ENCODE measurements at places on chromosomes 6 and 20. TPM values are rescaled to one million over a fixed set of nuclear protein-coding genes. Genes with fewer than 3 reads are reported as not detected.

GRCh38 chr6:52065621-52066020, 21.8 kb downstream of the PKHD1 start:
- DNase-seq: no peak

DNA sequence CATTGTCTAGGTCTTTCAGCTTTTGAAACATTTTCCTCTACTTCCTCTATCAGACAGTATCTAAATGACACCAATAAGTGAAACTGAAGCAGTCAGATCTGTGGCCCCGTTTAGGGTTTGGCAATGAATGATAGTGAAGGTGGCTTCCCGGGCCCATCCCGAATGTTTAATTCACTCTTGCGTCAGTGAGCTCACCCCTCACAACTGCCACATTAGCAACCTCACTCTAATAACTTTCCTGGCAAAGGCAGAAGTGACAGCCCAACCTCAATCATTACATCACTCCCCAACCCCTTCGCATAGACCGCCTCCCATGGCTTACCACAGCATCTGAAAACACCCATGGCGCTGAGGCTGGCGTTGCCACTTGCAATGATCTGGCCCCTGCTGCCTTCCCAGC, 92.4 kb upstream of the CD83 start:
- no peak for DNase-seq

DNA sequence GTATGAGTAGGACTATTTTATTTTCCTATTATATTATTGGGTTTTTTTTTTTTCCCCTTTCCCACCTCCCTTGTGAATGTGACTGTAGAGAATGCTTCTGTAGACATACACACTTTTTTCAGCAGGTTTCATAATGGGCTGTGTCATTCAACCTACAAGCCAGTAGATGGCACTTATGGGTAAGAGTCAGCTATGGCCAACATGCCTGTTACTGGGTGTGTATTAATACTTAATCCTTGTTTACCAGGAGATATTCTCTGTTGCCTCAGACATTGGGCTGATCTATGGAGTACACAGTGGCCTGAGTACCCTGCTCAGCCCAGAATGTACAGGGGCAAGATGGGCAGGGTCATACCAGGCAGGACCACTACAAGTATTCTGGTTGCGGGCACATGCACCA, 382.5 kb downstream of the EPHA7 start:
- DNase-seq: no peak

GRCh38 chr6:73394577-73395354, at the start of gene DDX43:
TSS of gene DDX43 (plus strand) at chr6:73394828. CDS start at chr6:73394906, 78 bp downstream.
- DNase-seq: peak; percentile 61

DNA sequence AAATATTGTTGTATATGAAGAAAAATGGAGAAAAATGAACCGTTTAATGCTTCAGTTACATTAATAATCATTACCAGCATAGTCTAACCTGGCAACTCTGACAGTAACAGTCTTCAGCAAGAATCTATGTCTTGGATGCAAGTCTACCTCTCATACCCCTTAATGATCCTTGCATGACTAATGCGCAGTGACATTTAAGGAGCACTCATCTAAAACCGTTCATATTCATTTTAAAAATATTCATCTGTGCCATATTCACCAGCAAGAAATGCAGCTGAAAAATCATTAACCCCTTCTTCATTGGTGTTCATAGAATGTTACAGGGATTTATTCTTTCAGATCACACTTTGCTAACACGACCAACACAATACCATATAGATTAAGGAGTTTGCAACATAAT, 227.2 kb upstream of the ASCC3 start:
- DNase-seq: no peak

GRCh38 chr20:460707-461106, 1.6 kb downstream of the TBC1D20 start:
- DNase-seq: no peak

DNA sequence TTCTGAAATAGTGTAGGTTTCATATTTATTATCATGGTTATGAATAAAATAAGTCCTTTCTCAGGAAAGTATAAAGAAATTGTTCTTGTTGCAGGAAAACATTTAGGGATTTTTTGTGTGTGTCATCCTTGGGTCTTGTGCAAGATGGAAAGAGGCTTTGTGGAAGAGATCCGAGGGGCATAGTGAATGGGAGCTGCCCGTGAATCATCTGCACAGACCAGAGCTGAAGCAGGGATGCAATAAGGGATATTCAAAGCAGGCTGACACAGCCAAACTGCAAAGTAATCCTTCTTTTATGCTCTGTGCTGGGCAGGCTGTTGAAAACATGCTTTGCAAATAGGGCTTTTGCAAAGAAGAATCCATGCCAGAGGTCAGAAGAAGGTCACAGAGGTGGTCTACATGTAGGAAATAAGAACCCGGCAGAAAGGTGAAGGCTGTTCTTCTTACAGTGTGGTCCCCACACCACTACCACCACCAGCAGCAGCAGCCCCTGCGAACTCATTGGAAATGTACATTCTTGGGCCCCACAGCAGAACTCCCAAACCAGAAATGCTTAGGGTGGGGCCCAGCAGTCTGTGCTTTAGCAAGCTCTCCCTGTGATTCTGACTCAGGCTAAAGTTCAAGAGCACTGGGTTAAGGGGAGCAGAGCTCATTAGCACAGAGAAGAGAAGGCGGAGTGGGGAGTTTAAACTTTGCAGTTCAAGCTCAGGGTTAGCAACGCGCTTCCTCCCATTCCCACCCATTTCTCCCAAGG, 237.6 kb downstream of the QKI start:
- DNase-seq: peak; percentile 62

- no peak for DNase-seq
Measured at GRCh38 chr6:149397384-149397783, 2.7 kb upstream of the SUMO4 start.

DNA sequence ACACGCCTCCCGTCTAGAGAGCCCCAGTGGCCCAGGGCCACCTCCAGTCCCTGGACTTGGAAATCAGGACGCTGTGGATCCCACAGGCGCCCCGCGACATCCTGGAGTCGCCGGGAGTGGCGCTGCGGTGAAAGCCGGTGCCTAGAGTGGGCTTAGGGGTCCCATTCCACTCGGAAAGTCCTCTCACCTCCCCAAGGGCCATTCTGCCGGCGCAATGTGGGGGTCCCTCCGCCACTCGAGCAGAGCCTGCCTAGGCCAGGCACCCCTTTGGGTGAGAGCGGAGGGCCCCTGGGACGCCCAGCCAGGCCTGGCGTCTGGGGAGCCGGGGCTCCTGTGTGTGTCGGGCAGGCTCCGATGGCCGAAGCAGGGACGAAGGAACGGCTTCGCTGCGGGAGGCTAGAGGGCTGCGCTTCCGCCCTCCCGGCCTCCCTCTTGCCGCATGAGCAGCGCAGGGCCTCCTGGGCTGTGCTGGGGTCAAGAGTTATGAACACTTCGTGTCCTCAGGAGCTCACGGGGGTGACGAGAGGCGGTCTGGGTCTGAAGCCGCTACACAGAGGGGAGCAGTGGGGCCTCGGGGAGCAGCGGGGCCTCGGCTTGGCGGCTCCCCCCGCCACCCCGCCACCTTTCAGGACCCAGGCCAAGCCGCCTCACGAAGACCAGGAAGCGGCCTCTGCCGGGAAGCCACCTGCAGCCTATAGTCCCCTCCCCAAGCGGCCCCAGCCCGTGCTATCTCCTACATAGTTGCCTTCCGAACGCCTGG, 13.6 kb downstream of the POU3F2 start:
- no peak for DNase-seq

- peak; percentile 36 for DNase-seq
Measured at GRCh38 chr6:13292774-13293173, 35.6 kb downstream of the TBC1D7 start.

- DNase-seq: peak; percentile 61
Measured at GRCh38 chr20:50188879-50189680, 1.6 kb upstream of the CEBPB start.

- peak; percentile 46 for DNase-seq
Measured at GRCh38 chr20:37528446-37529213, 954 bp upstream of the BLCAP start.

GRCh38 chr6:14876778-14877613, 368.9 kb upstream of the JARID2 start:
- no peak for DNase-seq

DNA sequence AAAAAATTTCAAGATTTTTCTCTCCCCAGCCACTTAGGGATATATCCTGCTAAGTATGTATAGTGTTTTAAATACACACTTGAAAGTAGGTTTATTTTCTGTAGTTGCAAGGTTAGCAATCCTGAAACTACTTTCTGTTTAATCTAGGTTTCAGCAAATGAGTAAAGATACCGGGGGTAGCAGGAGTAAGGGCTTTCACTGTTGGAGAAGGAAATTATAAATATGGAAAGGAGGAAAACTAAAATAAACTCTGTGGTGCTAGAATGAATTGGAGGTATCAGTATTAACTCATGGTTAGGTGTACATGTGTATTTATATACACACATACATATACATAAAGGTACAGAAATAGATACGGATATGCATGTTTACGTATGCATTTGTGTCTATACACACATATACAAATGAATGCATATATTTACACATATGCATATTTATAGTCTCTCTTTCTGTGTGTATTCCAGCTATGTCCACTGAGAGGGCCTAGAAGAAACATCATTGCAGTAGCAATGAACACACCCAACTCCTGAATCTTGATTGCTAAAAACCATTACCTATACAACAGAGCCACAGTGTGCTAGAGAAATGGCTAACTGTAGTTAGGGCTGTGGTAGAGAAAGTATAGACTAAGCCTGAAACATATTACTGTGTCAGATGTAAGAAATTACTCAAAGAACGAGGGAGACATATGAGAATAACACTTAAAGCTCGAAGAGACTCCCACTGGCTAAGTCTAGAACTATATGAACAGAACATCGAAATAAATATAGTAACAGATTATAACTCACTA, 95.9 kb upstream of the EMILIN3 start:
- DNase-seq: no peak

GRCh38 chr20:24436160-24436559, 33.3 kb upstream of the SYNDIG1 start:
- DNase-seq: no peak

- DNase-seq: no peak
Measured at GRCh38 chr20:39010496-39010895, 48.4 kb downstream of the DHX35 start.

DNA sequence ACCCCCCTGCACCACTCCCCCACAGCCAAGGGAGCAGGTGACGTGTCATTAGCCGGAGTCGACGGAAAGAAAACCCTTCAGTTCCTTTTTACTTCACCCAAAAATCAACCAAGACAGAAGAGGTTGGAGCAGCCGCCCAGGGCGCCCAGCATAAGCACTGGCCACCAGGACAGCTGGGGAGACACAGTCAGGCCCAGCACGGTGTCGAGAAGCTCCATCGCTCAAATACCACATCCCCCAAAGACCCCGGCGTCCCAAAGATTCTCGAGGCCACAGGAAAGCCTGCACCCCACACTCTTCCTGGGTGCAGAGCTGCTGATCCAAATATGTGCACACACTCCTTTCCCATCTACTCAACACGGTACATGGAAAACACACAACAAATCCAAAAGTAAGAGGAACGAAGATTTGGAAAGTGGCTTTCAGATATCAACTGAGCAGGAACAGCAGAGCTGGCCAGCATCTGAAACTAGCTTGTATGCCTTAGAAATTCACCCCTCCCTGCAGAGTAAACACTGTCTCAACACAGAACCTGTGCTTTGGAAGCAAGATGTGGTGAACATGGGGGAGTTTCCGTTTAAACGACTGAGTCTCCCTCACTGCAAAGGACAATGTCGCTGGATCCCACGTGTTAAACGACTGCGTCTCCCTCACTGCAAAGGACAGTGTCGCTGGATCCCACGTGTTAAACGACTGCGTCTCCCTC, 54.6 kb downstream of the DLL1 start:
- DNase-seq: no peak

- no peak for DNase-seq
Measured at GRCh38 chr6:166595061-166595780, 8.7 kb upstream of the RAMACL start.

DNA sequence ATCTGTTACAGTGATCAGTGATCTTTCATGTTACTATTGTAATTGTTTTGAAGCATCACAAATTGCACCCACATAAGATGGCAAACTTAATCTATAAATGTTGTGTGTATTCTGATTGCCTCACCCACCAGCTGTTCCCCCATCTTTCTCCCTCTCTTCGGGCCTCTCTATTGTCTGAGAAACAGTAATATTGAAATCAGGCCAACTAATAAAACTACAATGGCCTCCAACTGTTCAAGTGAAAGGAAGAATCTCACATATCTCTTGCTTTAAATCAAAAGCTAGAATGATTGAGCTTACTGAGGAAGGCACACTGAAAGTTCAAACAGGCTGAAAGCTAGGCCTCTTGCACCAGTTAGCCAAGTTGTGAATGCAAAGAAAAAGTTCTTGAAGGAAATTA, 141.2 kb downstream of the CDK19 start:
- no peak for DNase-seq

DNA sequence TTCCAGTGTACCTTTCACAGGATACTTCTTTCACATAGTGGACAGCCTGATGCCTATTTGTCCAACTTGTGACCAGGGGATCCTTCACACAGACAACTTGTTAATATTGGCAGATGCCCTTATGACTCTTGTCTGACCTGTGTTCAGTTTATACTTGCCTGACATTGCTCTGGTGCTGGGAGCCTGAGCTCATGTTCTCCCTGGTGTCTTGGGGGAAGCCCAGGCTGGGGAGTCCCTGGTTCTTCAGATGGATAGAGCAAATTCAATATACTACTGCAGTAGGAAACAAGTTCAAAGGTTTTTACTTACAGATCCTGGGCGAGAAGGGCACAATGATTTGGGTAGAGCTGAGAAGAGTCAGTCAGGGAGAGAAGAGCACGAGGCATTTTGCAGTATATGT, 76.1 kb downstream of the NKAIN2 start:
- no peak for DNase-seq

DNA sequence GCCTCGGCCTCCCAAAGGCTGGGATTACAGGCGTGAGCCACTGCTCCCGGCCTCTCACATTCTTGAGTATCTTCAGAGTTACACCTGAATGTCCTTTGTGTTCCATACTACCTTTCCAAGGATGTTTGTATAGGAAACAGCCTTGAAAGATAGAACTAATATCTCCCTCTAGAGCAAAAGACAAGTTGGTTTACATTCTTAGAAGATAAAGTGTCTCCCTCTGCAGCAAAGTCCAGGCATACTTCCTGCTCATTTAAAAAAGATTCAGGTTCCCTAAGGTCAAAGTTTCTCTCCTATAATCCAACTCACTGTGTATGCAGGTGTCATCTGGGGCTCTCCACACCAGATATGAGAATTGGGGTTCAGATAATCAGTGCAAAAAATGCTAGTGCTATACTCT, 224.4 kb downstream of the TPBG start:
- no peak for DNase-seq

GRCh38 chr20:11344939-11345338, 572.8 kb upstream of the BTBD3 start:
- DNase-seq: no peak

GRCh38 chr6:102068349-102068929, 674.9 kb downstream of the GRIK2 start:
- DNase-seq: no peak

GRCh38 chr6:15109338-15110090, 136.4 kb upstream of the JARID2 start:
- no peak for DNase-seq

NOX3 gene
- not detected for total RNA-seq

EMILIN3 gene
- total RNA-seq: 1.8 TPM

VGLL2 gene
- total RNA-seq: not detected

TFAP2A gene
- total RNA-seq: not detected

ZSCAN23 gene
- total RNA-seq: 0.59 TPM

LPIN3 gene
- 13.7 TPM for total RNA-seq

PKHD1 gene
- not detected for total RNA-seq

CFB gene
- 126 TPM for total RNA-seq

COL9A3 gene
- 4.2 TPM for total RNA-seq

LST1 gene
- 2.8 TPM for total RNA-seq

ATP6V1G2 gene
- 6.0 TPM for total RNA-seq

LCA5 gene
- total RNA-seq: 2.7 TPM

MICB gene
- total RNA-seq: 1.6 TPM

Measured in right atrium auricular region (tissue), 2 donors.